ENCODE measurements at places on chromosomes 3 and 15. TPM values are rescaled to one million over a fixed set of nuclear protein-coding genes. Genes with fewer than 3 reads are reported as not detected.

- H3K4me1 ChIP-seq, result peaks cover 4% of the 10 kb centered on the region
- H3K27me3 ChIP-seq, result no peaks in the 10 kb centered on the region
- no peaks in the 10 kb centered on the region for H3K36me3 ChIP-seq
- H3K4me3 ChIP-seq, result no peak overlapping the region
- no peak overlapping the region for H3K27ac ChIP-seq
- no peak for DNase-seq
Measured at GRCh38 chr3:23926246-23926645, 9.3 kb downstream of the RPL15 start.

DNA sequence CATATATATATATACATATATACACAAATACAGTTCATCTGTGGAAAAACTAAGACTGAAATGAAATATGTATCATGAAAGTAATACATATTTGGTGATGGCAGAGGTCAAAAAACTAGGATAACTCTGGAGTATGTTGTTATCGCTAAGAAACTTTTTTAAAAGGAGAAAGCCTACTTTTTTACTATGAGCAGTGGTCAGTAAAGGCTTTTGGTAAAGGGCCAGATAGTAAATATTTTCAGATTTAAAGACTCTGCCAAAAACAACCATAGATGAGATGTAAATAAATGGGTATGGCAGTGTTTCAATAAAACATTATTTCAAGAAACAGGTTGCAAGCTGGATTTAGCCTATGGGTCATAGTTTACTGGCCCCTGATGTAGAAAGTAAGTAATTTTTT lies 93.8 kb upstream of the TGFBR2 start:
- no peaks in the 10 kb centered on the region for H3K36me3 ChIP-seq
- H3K27ac ChIP-seq, result no peak overlapping the region

DNA sequence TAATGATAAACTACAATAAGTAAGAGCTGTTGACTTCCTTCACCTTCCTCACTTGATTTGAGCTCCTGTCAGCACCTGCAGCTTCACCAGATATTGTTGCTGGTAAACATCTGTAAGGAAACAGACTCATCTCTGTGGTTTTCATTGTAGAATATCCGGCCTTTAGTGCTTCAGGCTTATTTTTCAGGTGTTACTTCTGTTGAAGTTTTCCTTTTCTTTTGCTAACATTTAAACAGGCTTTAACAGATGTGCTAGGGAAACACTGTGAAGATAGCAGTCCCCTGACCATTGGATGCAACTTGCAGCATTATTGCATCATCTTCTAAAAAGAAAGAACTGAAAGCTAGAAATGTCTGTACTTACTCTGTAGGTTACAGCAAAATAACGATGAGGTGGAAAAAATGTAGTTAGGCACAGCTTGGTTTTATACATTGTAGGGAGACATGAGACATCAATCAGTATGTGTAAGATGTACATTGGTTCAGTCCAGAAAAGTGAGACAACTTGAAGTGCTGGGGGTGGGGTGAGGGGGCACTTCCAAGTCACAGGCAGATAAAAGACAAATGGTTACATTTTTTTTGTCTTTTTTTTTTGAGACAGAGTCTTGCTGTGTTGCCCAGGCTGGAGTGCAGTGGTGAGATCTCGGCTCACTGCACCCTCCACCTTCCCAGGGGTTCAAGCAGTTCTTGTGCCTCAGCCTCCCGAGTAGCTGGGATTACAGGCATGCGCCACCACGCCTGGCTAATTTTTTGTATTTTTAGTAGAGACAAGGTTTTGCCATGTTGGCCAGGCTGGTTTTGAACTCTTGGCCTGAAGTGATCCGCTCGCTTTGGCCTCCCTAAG lies 10.2 kb downstream of the EDEM1 start:
- H3K27ac ChIP-seq, result no peak overlapping the region
- no peak overlapping the region for H3K4me3 ChIP-seq
- no peaks in the 10 kb centered on the region for H3K4me1 ChIP-seq
- H3K27me3 ChIP-seq, result no peaks in the 10 kb centered on the region

DNA sequence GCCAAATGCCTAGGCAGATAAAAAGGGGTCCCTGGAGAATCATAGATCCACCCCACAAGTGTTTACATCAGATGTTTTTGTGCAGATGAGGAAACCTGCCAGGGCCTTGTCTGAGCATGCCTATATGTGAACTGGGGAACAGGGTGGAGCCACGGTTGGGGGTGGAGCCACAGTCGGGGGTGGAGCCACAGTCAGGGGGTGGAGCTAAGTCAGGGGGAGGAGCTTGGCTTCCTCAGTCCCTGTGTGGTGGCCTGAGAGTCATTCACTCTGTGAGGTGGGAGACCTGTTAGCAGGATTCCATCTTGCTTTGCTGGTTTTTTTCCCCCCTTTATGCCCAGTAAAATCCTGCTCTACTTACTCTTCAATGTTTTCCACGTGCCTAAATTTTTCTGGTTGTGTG lies 57.8 kb upstream of the TGFBR2 start:
- no peaks in the 10 kb centered on the region for H3K36me3 ChIP-seq
- no peak overlapping the region for H3K4me3 ChIP-seq
- H3K27ac ChIP-seq, result no peak overlapping the region
- no peak for DNase-seq
- H3K27me3 ChIP-seq, result no peaks in the 10 kb centered on the region
- H3K4me1 ChIP-seq, result no peaks in the 10 kb centered on the region

GRCh38 chr15:60065951-60066350 lies 61.8 kb downstream of the FOXB1 start:
- no peak overlapping the region for H3K4me3 ChIP-seq
- H3K36me3 ChIP-seq, result no peaks in the 10 kb centered on the region
- H3K4me1 ChIP-seq, result no peaks in the 10 kb centered on the region
- H3K27ac ChIP-seq, result no peak overlapping the region
- DNase-seq, result no peak

GRCh38 chr3:131772269-131773026 lies 262.4 kb downstream of the CPNE4 start:
- no peak overlapping the region for H3K27ac ChIP-seq
- no peak for DNase-seq

DNA sequence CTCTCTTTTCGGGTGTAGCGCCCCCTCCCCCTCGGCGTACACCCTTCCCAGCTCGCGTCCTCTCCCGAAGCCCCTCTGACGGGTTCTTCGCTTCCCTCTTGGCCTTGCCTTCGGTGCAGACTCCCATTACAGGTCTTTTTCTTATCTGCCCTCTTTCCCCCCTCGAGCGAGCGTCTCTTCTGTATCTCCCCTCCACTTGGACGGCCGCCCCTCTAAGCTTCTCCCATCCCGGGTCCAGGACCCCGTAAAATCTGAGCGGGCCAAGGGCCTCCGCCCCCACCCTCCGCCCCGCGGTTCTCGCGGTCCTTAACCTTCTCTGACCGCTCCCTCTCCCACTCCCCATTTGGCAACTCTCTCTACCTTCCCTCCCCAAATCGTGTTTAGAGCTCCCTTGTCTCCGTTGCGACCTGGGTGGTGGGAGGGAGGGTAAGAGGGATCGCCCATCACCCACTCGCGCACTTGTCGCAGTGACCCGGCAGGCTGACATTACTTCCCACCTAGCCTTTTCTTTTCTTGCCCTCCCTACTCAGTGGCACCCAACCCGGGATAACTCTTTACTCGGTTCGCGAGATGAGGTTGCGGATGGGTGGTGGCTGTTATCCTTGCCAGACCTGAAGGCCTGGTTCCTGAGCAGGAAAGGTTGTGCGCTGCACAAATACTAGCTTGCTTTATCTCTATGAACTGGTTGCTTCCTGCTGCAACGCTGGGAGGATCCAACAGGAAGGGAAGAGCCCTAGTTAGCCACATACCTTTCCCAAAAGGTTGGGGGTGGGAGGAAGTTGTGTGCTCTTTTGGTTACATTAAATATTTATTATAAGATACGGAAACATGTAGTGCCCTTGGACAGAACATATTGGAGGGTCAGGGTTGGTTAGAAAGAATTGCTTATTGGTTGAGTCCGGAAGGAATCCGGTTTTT lies 922 bp downstream of the RAB11A start:
- DNase-seq, result peak; percentile 63
- no peaks in the 10 kb centered on the region for H3K27me3 ChIP-seq
- H3K36me3 ChIP-seq, result no peaks in the 10 kb centered on the region

DNA sequence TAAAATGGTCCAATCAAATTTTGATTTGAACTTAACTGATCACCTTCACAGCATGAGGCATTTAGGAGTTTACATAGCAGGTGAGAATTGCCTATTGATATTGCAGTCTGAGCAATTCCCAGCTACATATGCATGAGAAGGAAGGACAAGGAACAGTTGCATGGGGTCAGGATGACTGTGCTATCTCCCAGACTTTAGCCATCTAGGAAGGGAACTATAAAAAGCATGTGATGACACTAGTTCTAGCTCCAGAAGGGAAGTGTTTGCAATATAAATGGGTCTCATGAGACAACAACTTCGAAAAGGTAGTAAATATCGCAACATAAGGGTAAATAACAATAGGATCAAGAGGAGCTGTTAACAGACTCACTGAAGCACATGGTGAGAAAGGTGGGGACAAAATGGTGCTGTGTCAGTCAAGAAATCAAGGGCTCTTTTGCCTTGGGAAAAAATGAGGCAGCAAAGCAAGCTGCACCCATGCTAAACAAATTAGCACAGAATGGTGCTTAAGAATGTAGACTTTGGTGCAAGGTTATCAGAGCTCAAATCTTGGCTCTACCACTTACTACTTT lies 90.4 kb upstream of the SLC2A2 start:
- H3K4me3 ChIP-seq, result no peak overlapping the region
- H3K27me3 ChIP-seq, result no peaks in the 10 kb centered on the region
- H3K27ac ChIP-seq, result no peak overlapping the region
- no peak for DNase-seq
- no peaks in the 10 kb centered on the region for H3K36me3 ChIP-seq
- no peaks in the 10 kb centered on the region for H3K4me1 ChIP-seq

DNA sequence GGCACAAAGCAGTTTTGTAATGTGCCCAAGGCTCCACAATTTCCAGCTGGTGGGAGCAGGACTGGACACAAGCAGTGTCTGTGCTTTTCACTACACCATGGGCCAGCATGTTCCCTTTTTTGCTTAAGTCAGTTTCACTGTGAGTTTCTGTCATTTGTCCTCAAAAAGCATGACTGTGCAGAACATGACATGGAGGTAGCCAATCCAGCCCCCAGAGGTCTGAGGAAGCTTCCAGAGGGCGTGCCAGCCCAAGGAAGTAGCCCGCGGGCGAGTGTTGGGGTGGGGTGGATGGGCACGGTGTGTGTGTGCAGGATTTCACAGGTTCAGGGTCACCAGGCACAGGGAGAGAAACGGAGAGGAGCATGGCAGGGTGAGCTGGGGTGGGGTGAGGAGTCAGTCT lies 8.0 kb upstream of the EEFSEC start:
- DNase-seq, result no peak
- H3K36me3 ChIP-seq, result no peaks in the 10 kb centered on the region
- no peak overlapping the region for H3K4me3 ChIP-seq

GRCh38 chr3:102136183-102136582 lies 286.9 kb downstream of the NFKBIZ start:
- H3K36me3 ChIP-seq, result no peaks in the 10 kb centered on the region
- no peak overlapping the region for H3K27ac ChIP-seq
- H3K4me1 ChIP-seq, result no peaks in the 10 kb centered on the region
- no peak overlapping the region for H3K4me3 ChIP-seq

- H3K4me3 ChIP-seq, result peak overlapping the region; percentile 92
- no peak for DNase-seq
- no peak overlapping the region for H3K27ac ChIP-seq
- H3K4me1 ChIP-seq, result peaks cover 16% of the 10 kb centered on the region
- H3K27me3 ChIP-seq, result no peaks in the 10 kb centered on the region
- H3K36me3 ChIP-seq, result no peaks in the 10 kb centered on the region
Measured at GRCh38 chr3:168093790-168094189, 1.9 kb downstream of the GOLIM4 start.

GRCh38 chr3:38039101-38039898 lies at the start of gene DLEC1:
TSS of gene DLEC1 (plus strand) at chr3:38039208. CDS start at chr3:38039226, 18 bp downstream.
- H3K4me1 ChIP-seq, result peaks cover 3% of the 10 kb centered on the region
- H3K36me3 ChIP-seq, result no peaks in the 10 kb centered on the region
- H3K4me3 ChIP-seq, result peak within 1 kb of the TSS; percentile 55
- peaks cover 4% of the 10 kb centered on the region for H3K27me3 ChIP-seq
- peak; percentile 86 for DNase-seq
- no peak within 1 kb of the TSS for H3K27ac ChIP-seq

- DNase-seq, result no peak
- no peaks in the 10 kb centered on the region for H3K36me3 ChIP-seq
Measured at GRCh38 chr3:72568083-72568482, 280.2 kb downstream of the SHQ1 start.

GRCh38 chr15:35691891-35692867 lies 146.2 kb upstream of the DPH6 start:
- H3K4me1 ChIP-seq, result peaks cover 11% of the 10 kb centered on the region
- no peak overlapping the region for H3K27ac ChIP-seq
- no peaks in the 10 kb centered on the region for H3K36me3 ChIP-seq
- no peaks in the 10 kb centered on the region for H3K27me3 ChIP-seq
- no peak overlapping the region for H3K4me3 ChIP-seq
- DNase-seq, result no peak

GRCh38 chr3:98786364-98787006 lies 23.3 kb downstream of the ST3GAL6 start:
- no peaks in the 10 kb centered on the region for H3K27me3 ChIP-seq
- H3K36me3 ChIP-seq, result no peaks in the 10 kb centered on the region
- H3K4me1 ChIP-seq, result peaks cover 6% of the 10 kb centered on the region
- no peak overlapping the region for H3K27ac ChIP-seq
- H3K4me3 ChIP-seq, result no peak overlapping the region
- no peak for DNase-seq

DNA sequence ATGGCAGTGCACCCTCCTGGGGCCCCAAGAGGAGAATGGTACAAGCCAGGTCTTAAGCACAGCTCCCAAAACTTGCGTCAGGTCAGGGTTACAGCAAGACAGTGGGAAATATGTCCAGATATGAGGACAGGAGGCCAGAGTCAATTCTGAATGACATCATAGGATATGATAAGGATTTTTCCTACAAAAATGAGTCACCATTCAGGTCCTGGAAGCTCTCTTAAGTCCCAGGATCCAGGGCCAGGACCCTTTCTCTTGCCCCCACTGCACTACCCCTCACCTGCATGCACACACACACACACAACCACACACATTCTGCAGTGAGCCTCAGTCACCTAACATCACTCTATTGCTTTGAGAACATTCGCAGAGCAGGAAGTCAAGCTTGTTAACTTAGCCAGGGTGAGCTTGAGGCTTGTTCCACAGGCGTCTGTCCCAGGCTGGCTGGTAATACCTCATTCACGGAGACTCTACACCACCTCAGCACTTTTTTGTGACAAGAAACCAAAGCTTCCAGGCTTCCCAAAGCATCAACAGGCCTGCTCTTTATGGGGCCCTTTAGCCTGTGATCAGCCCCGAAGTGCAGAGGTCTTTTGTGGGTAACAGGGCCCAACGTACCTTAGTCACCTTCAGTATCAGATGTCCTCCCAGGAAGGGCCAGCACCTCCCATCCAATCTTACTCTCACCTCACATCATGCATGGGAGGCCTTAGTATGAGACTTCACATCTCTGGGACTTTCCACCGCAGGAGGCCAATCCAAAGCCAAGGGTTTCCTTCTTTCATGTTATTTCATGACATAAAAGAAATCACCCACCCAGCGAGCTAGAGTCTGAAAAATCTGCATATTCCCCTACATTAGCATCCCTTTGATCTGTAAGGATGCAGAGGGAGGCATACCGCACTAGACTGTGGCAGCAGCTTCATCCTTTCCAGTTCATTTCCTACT lies 74.0 kb upstream of the LIPC start:
- no peak for DNase-seq
- H3K4me1 ChIP-seq, result no peaks in the 10 kb centered on the region
- H3K27ac ChIP-seq, result no peak overlapping the region
- no peak overlapping the region for H3K4me3 ChIP-seq
- no peaks in the 10 kb centered on the region for H3K36me3 ChIP-seq
- H3K27me3 ChIP-seq, result no peaks in the 10 kb centered on the region

REC114 gene
- not detected for total RNA-seq

MOBP gene
- 0.16 TPM for total RNA-seq

SLC22A13 gene
- total RNA-seq, result 0.16 TPM

EFCAB12 gene
- 3.5 TPM for total RNA-seq

IREB2 gene
- 48.7 TPM for total RNA-seq

SLCO2A1 gene
- total RNA-seq, result 169 TPM

CHP1 gene
- total RNA-seq, result 171 TPM

PSTPIP1 gene
- total RNA-seq, result 22.1 TPM
